ENCODE measurements at places on chromosomes 13 and 19. TPM values are rescaled to one million over a fixed set of nuclear protein-coding genes. Genes with fewer than 3 reads are reported as not detected.

The INSL3 gene
- not detected for total RNA-seq

The CBARP gene
- 5.7 TPM for total RNA-seq

The SLC8A2 gene
- total RNA-seq: 0.33 TPM

The ZNF181 gene
- total RNA-seq: 5.7 TPM

The RYR1 gene
- total RNA-seq: 1.5 TPM

The LGALS4 gene
- total RNA-seq: 321 TPM

The ZNF154 gene
- total RNA-seq: not detected

- H3K4me3 ChIP-seq: no peak overlapping the region
- no peaks in the 10 kb centered on the region for H3K4me1 ChIP-seq
- H3K27ac ChIP-seq: no peak overlapping the region
- DNase-seq: no peak
- H3K36me3 ChIP-seq: no peaks in the 10 kb centered on the region
Measured at GRCh38 chr13:41434831-41435520, 22.4 kb upstream of the RGCC start.

DNA sequence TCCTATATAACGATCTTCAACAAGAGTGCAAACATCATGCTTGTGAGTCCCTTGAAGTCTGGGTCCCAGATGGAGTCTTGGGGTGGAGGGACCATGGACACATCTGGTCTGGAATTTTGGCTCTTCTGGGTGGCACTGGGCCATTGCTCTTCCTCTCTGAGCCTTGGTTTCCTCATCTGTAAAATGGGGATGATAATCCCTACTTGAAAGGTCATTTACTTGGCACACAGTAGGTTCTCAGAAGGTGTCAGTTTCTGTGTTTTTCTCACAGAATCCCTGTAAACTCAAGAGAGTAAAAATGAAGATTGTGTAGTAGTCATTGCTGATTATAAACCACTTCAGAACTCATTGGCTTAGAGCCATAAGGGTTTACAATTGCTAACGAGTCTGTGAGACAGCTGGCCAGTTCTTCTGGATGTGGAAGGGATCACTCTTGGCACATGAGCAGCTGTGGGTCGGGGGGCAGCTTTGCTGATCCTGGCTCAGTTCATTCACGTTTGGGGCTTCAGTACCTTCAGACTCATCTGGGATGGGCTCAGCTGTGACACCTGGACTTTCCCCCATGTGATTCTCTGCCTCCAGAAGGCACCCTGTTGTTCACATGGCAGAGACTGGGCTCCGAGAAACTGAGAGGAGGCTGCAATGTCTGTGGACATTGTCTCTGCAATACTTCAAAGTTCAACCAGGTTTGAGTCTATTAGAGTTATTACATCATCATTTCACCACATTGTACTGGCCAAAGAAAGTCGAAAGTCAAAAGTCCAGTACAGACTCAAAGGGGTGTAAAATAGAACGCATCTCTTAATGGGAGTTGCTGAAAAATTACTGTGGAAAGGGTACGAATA lies 7.8 kb downstream of the CYP4F12 start:
- no peak overlapping the region for H3K27ac ChIP-seq
- no peak overlapping the region for H3K4me3 ChIP-seq
- H3K36me3 ChIP-seq: no peaks in the 10 kb centered on the region
- no peak for DNase-seq
- peaks cover 19% of the 10 kb centered on the region for H3K27me3 ChIP-seq

- H3K4me3 ChIP-seq: no peak overlapping the region
- no peak for DNase-seq
- H3K4me1 ChIP-seq: no peaks in the 10 kb centered on the region
- peaks cover 2% of the 10 kb centered on the region for H3K36me3 ChIP-seq
- no peak overlapping the region for H3K27ac ChIP-seq
Measured at GRCh38 chr13:47796816-47797215, 204.3 kb downstream of the SUCLA2 start.

- H3K4me3 ChIP-seq: no peak overlapping the region
- H3K27ac ChIP-seq: no peak overlapping the region
- no peaks in the 10 kb centered on the region for H3K36me3 ChIP-seq
- no peak for DNase-seq
- H3K4me1 ChIP-seq: no peaks in the 10 kb centered on the region
Measured at GRCh38 chr13:113851826-113852535, 11.9 kb downstream of the GAS6 start.

DNA sequence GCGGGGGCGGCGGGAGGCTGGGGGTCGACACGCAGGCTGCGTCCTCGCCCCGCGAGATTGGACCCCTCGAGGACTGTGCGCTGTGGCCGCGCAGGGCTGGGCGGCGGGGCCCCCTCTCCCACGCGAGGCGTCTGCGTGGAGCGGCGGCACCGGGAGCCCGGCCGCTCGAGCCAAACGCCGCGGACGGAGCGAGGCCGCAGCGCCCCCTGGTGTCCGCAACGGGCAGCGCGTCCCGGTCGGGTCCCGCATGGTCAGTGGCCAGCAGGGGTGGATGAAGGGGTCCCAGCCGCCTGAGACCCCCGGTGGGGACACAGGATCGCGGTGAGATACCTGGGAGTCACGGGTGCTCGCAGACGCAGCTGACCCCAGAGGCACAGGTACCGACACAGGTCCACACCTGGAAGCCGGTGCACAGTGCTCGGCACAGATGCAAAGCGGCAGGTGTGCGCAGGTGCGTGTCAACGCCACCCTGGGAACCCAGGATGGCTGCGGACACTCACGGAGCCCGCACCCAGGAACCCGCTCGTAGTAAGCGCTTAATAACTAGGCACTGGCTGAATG lies 2.1 kb upstream of the CIRBP start:
- DNase-seq: peak; percentile 80
- H3K4me3 ChIP-seq: peak overlapping the region; percentile 92
- peaks cover 51% of the 10 kb centered on the region for H3K4me1 ChIP-seq
- H3K27ac ChIP-seq: peak overlapping the region; percentile 29

GRCh38 chr13:69935043-69935442 lies 172.6 kb upstream of the ATXN8OS start:
- no peak overlapping the region for H3K4me3 ChIP-seq
- DNase-seq: no peak
- H3K4me1 ChIP-seq: no peaks in the 10 kb centered on the region
- no peaks in the 10 kb centered on the region for H3K27me3 ChIP-seq
- no peak overlapping the region for H3K27ac ChIP-seq

DNA sequence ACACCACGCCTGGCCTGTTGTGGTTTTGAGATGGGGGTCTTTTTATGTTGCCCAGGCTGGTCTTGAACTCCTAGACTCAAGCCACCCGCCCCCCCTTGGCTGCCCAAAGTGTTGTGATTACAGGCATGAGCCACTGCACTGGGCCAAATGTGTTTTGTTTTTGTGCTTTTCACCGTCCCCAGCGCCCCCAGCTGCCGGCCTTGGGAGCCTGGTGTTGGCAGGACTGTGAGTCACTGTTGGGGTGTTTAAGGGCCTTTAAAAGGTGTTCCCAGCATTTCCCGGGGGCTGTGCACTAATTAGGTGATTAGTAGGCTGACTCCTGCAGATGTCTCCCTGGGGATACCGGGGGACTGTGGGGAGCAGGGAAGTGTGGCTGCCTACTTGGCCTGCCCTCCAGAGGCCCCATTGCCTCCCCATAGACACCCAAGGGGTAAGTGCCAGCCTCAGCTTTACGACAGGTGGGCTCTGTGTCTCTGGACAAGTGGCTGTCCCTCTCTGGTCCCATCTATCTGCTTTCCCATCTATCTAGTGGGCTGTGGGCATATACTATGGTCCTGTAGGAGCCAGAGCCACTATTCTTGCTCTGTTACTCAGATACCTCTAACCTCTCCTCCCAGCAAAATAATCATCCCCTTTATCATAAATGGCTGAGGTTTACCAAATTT lies 11.8 kb upstream of the TLE5 start:
- no peaks in the 10 kb centered on the region for H3K4me1 ChIP-seq
- no peak overlapping the region for H3K4me3 ChIP-seq
- no peak for DNase-seq
- H3K36me3 ChIP-seq: no peaks in the 10 kb centered on the region

DNA sequence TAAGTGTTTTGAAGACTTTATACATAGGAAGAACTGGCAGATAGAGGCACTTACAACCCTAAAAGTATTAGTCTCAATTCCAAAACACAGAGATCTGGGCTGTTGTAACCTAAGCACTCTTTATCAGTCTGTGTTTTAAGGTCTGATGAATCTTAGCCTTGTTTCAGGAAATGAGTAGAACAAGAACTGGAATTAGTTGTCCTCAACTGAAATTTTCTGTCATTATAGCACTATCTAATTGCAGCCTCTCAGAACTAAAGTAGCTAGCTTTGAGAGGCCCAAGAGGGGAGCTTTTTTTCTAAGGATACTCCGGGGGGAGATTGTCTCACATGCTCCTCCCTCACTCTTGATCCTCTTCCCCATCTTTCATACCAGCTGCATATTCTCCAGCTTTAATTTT lies 13.1 kb downstream of the HNRNPM start:
- peaks cover 30% of the 10 kb centered on the region for H3K4me1 ChIP-seq
- H3K27me3 ChIP-seq: no peaks in the 10 kb centered on the region
- H3K4me3 ChIP-seq: no peak overlapping the region

DNA sequence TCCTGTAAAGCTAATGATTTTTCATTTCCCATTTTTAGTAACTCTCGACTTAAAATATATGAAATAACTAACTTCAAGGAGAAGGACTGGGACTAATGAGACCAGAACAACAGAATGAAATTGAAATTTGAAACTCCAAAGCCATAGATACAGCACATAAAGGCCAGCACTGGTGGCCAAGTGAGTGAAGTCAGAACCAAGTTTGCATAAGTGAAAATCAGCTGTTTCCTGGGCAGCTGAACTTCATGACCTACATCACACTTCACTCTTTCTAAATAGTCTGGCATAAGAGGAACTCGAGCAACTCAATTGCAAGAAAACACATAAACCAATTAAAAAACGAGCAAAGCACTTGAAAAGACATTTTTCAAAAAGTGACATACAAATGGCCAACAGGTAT lies 84.5 kb downstream of the DCLK1 start:
- no peak overlapping the region for H3K27ac ChIP-seq
- H3K36me3 ChIP-seq: no peaks in the 10 kb centered on the region
- H3K4me1 ChIP-seq: no peaks in the 10 kb centered on the region
- no peak overlapping the region for H3K4me3 ChIP-seq
- no peak for DNase-seq

DNA sequence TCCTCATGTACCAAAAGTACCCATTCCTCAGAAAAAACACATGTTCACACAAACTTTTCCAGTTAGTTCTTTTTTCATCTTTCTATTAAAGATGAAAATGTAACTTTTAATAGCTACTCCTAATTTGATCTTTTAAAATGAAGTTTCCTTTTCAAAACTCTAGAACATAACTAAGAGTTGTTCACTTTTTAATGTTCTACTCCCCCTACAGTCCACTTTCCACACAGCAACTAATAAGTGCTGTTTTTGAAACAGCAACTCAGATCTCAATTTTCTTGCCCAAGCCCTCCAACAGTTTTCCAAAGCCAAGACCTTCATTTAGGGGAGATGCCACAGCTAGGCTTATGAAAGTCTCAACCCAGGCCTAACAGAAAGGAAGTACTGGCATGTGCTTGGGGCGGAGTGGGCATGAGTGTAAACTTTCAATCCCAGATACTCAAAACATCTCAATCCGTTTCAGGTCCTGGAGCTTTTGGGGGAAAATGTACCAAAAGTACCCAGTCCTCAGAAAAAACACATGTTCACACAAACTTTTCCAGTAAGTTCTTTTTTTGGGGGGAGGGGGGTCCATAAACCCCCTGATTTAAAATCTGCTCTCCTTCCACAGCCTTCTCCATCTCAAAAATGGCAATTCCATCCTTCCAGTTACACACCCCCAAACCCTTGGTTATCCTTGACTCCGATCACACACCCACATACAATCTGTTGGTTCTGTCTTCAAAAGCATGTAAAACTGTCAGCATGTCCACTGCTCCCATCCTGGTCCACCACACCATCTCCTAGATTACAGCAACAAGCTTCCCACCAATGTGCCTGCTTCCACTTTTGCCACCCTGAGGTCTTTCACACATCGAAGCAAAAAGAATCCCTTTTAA lies 2.0 kb downstream of the FBL start:
- peak; percentile 45 for DNase-seq
- no peaks in the 10 kb centered on the region for H3K27me3 ChIP-seq
- peak overlapping the region; percentile 82 for H3K4me3 ChIP-seq

Data from Calu3 (cell line).